ENCODE measurements at places on chromosomes 7 and 10.

GRCh38 chr10:132467464-132468149 lies 70.0 kb upstream of the INPP5A start:
- DNase-seq = no peak

GRCh38 chr10:113680190-113681111 lies 739 bp downstream of the CASP7 start:
- peak; percentile 9 for DNase-seq

DNA sequence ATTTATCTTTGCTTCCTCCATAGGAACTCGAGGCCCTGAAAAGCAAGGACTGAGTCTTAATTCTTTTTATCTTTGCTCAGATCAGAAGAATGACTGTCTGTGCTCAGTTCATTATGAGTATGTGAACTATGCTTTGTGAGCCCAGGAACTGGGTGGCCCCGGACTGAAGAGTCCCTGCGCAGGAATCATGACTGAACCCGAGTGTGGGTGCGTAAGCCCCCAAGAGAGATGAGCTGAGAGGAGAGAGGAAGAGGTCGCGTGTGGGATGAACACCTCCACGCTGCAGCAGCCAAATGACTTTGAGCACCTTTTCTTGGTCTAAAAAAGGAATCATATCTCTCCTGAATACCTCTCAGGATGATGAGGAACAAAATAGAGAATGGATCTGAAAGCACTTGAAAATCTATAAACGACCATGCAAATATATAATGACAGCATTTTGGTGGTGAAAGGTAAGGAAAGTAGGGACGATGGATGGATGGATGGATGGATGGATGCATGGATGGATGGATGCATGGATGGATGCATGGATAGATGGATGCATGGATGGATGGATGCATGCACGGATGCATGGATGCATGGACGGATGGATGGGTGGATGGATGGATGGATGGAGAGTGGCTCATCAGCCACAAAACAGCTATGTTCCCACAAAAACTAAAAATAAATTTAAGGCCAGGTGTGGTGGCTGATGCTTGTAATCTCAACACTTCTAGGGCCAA lies 19.8 kb downstream of the FAM171A1 start:
- no peak for DNase-seq

DNA sequence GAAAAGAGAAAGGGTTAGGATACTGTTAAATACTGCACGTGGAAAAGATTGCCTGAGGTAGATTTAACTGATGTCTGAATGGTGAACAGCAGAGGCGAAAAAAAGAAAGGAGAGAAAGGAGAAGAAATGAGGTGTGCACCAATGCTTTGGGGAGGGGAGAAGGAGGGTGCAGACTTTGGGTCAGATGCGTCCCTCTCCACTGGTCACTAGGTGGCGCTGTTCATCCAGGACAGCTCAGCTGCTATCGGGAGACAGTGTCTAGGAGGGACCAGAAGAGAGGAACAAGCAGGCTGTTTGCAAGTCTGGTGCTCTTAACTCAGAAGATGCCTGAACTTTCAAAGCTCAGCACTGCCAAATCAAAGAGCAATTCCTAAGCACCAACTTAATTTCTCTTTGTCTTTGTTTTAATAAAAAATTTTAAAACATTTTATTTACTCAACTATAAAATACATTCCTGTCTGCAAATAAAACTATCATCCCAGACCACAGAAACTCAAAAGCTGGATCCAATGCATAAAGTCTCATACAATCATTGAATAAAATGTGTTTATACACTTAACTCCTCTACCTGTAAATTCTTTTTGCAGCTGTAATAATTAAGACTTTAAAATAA lies 83.9 kb upstream of the PDLIM1 start:
- peak; percentile 63 for DNase-seq

- DNase-seq = no peak
Measured at GRCh38 chr7:39589323-39590111, 23.3 kb downstream of the YAE1 start.

- DNase-seq = no peak
Measured at GRCh38 chr10:117736655-117737054, 194.1 kb downstream of the EMX2 start.

DNA sequence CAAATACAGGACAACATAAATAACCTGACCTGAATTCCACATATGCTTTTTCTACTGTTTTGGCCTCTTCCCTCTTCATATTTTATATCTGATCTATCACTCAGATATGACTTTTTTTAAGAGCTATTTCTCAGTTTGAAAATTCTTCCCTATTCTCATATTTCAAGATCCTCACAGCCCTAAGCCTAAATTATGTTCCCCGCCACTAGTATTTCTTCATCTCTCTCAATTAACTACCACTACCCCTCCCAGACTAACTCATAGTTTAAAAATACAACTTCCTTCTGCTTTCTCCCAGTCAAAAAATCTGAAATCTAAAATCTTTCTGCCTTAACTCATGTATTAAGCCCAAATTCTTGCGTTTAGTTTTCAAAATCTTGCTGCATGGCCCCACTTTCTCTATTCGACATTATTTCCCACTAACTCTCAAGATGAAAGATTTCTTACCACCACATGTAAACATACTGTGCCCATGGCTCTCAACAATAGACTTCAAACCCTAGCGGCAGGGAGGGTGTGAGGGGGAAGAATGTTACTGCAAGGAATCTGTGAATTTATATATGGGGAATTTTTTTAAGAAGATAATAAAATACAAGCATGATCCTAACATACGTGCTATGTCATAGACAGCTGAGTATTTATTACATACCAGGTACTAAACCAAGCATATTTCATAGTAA lies 64.6 kb downstream of the TFEC start:
- DNase-seq = no peak

GRCh38 chr10:44958196-44958897 lies 1.3 kb upstream of the RASSF4 start:
- no peak for DNase-seq

DNA sequence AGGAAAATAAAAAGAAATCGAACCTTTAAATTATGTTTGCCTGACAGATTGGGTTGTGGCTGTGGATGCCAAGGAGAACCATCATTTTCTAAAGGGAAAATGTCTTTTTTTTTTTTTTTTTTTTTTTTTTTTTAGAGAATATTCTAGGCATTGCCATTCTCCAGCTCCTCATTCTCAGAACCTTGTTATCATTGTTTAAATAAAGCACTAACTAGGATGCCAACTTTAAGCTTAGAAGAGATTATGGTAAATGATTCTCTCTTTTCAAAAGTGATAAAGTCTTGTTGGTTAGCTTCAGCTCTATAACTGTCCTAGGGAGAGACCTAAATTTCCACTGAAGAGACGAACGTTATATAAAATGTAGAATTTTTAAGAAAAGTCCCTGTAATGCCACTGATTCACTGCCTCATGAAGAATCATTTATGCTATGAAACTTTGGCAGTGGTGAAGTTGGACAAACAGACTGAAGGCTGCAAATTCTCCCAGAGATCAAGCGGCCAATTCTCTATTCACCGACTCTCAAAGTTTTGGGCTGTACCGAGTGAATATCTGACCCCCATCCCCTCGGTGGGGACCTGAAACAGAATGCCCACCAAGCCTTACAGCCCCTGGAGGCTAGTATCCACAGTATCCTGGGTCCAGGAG lies 207.9 kb upstream of the PITRM1 start:
- DNase-seq = no peak

GRCh38 chr7:4834601-4835397 lies 27.0 kb downstream of the PAPOLB start:
- no peak for DNase-seq

- no peak for DNase-seq
Measured at GRCh38 chr10:62618054-62618453, 186.5 kb upstream of the ADO start.

- no peak for DNase-seq
Measured at GRCh38 chr7:1460821-1461645, 1.8 kb upstream of the MICALL2 start.

GRCh38 chr10:31083765-31084184 lies 52.1 kb upstream of the ZNF438 start:
- peak; percentile 29 for DNase-seq

- no peak for DNase-seq
Measured at GRCh38 chr7:117829450-117830117, 43.7 kb downstream of the CTTNBP2 start.

- no peak for DNase-seq
Measured at GRCh38 chr10:26242706-26243350, 26.3 kb downstream of the GAD2 start.

- no peak for DNase-seq
Measured at GRCh38 chr7:135617781-135618180, 44.5 kb upstream of the STMP1 start.

GRCh38 chr10:89891006-89891535 lies 189.7 kb downstream of the KIF20B start:
- no peak for DNase-seq

- no peak for DNase-seq
Measured at GRCh38 chr7:141333459-141333858, 217.8 kb upstream of the AGK start.

- DNase-seq = no peak
Measured at GRCh38 chr10:82091413-82091812, 216.4 kb downstream of the NRG3 start.

DNA sequence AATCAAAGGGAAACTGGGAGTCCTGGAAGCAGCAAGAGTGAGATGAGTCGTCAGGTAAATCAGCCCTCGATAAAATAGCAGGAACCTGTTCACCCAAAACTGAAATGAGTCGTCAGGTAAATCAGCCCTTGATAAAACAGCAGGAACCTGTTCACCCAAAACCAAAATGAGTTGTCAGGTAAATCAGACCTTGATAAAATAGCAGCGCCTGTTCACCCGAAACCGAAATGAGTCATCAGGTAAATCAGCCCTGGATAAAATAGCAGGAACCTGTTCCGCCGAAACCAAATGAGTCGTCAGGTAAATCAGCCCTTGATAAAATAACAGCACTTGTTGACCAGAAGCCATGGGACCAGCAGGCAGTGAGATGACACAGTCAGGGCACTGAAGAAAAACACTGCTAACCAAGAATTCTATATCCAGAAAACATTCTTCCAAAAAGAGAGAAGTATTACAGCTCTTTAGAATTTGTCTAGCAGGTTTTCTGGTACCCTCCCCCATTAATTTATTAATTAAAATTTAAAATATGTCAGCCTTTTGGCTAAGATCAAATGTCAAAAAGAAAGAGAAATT lies 3.4 kb upstream of the CYP2E1 start:
- DNase-seq = no peak

GRCh38 chr10:51308116-51308515 lies 233.8 kb downstream of the PRKG1 start:
- DNase-seq = no peak

DNA sequence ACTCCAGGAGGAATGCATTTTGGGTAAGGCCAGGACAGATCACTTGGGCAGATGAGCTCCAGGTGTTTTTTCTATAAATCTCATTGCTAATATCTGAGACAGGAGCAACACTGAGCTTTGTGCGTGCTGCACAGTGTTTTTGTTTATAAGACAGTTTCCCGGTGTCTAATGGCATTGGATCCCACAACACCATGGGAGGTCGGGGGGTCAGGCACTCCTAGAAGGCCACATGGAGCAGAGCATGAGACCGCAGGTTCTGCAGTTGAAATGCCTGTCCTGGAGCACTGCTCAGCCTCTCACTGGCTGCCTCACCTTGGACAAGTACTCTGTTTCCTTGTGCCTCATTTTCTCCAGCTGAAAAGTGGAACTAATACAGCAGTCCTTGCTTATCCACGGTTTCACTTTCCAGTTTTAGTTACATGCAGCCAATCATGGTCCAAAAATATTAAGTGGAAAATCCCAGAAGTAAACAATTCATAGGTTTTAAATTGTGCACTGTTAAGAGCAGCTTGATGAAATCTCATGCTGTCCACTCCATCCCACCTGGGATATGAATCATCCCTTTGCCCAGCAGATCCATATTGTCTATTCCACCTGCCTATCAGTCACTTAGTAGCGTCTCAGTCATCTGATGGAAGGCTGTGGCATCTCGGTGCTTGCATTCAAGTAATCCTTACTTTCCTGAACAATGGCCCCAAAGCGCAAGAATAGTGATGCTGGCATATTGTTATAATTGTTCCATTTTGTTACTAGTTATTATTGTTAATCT lies 35.2 kb downstream of the ATXN7L1 start:
- no peak for DNase-seq

DNA sequence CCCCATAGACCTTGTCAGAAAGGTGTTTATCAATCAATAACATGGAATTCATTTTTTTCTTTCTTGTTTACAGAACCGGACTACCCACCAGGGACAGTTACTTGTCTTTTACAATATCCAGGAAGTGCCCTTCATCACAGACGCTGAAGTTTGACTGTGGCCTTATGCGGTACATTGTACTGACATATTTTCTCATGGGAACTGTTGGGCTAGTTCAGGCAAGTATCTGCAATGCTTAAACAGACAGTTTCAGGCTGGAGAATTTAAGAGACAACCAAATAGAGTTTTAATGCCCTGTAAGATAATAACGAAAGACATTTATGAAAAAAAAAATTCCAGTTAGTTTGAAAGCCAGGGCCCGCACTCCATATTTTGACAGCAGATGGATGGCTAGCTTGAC lies 246.4 kb downstream of the GATA3 start:
- no peak for DNase-seq

DNA sequence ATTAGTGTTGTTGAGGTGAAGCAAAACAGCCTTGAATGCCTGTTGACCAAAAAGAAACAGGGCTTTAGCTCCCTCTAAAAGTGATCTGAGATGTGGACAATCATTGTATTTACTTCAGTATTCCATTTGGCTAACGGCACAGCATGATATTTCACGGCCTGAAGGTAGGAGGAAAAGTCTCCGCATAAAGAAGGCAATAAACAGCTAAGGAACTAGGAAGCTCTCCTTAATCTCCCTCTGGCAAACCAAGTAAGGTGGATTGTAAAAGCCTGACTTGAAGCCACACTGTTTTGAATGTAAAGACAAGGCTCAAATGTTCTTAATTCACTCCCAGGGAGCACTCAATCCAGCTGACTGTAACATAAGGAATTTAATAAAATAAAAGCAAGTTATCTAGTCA lies 160.0 kb upstream of the ZNF804B start:
- no peak for DNase-seq

DNA sequence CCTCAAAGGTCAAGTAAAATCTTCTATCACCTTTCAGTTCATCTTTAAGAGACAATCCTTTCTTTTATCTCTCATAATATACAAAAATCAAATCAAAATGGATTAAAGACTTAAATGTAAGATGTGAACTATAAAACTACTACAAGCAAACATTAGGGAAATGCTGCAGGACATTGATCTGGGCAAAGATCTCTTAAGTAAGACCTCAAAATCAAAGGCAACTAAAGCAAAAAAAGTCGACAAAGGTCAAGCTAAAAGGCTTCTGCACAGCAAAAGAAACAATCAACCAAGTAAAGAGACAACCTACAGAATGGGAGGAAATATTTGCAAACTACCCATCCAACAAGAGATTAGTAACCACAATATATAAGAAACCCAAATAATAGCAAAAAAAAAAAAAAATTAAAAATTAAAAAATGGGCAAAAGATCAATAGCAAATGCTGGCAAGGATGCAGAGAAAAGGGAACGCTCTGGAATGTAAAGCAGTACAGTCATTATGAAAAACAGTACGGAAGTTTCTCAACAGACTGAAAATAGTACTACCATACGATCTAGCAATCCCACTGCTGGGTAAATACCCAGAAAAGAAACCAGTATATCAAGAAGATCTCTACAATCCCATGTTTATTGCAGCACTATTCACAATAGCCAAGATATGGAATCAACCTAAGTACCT lies 41.7 kb downstream of the TNPO3 start:
- no peak for DNase-seq

Measured in GM19239 (cell line).